Activated T-cell treated with anti-CD3 and anti-CD28 coated beads for 1 hour (primary cell): ENCODE measurements at places on chromosomes 2 and 18.

DNA sequence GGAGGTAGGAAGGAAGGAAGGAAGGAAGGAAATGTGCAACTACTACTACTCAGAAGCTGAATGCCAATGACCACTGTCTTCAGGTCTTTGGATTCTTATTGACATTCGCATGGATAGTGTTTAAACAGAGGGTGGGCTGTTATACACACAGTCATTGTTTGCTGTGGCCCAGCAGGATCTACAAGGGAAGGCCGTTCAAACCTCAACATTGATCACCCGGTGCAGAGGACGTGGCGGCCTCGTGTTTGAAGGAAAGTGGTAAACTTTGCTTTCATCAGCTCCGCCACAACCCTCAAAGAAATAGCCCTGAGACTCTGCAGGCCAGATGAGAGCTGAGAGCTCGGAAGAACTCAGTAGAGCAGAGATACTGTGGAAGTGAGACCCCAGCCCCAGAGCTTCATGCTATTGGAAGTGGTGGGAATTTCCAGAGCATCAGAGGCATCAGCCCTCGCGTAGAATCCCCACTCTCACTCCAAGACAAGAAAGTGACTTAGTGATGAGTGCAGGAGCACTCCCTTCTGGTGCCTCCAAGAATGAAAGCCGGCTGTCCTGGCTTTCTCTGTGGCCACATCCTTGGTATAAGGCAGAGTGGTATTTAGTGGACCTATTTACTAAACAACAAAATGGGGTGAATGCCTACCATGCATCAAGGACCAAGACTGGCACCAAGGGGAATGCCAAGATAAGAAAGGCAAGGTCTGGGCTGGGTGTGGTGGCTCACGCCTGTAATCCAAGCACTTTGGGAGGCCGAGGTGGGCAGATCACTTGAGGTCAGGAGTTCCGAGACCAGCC is 10.1 kb upstream of the ROCK2 start:
- DNase-seq: no peak

DNA sequence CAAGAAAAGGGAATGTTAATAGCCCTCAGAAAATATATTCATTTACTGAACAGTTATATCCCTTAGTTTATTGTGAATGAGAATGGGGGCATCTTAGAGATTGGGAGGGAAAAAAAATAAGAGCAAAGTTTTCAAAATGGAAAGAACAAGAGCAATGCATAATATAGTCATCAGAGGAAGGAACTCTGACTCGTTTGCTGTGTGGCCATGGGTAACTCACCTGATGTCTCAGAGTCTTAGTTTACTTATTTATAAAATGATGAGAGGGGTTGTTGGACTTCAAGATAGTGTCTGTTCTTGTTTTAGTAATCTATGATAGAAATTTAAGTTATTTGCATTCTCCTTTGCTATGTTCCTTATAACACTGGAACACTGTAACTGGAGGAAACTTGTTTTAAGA is 70.7 kb downstream of the EML4 start:
- DNase-seq: no peak

GRCh38 chr2:220704810-220705209 is 867.3 kb downstream of the EPHA4 start:
- DNase-seq: no peak

- no peak for DNase-seq
Observed at GRCh38 chr18:36017232-36017631, 44.8 kb downstream of the RMP24 start.

DNA sequence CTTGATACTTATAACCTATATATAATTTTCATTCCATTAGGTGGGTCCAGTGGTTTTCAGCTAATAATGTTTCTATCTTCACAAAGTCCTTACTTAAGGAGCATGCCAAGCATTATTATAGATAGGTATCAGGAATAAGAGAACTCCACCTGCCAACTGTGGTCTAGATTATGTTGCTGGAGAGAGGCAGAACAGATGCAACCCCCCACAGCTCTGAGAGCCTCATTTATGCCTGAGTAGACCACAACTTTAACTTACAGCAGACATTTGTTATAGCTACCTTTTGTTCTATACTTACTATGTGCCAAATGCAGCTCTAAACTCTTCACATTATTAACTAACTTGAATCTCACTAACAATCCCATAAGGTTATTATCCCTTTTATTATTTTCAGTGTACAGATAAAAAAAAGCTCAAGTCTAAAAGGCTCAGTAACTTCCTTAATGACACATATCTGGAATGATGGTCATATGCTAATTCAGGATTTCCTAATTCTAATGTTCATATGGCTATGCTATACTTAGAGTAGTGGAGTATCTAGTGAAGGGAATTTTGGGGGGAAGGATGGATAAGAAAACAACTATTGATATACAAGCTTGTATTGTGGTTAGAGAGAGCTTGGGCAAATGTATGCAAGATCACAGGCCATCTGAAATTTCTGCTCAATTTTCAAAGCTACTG is 119.1 kb upstream of the RND3 start:
- DNase-seq: no peak

- no peak for DNase-seq
Observed at GRCh38 chr2:48319863-48320262, 210.1 kb upstream of the STON1 start.

DNA sequence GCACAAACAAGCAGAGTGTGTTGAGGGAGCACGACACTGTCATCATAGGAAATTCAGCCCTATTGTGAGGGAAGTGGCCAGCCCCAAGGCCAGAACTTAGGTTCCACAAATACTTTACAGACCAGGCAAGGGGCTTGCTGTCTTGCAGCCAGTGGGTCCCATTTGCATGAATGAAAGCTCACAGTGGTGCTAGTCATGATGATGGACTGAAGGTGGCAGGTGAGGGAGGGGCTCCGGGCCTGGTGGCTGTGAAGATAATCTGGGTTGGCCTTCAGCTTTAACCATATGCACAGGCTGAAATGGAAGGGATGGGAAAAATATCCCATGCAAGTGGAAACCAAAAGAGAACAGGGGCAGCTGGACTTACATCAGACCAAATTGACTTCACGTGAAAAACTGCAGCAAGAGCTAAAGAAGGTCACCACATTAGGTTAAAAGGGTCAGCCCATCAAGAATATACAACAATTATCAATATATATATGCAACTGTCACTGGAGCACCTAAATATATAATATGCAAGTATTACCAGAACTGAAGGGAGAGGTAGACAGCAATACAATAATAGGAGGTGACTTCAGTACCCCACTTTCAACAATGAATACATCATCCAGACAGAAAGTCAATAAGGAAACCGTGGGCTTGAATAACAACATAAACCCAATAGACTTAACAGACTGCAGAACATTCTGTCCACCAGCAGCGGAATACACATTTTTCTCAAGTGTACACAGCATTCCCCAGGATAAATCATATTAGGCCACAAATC is 39.6 kb downstream of the DCDC2C start:
- no peak for DNase-seq

DNA sequence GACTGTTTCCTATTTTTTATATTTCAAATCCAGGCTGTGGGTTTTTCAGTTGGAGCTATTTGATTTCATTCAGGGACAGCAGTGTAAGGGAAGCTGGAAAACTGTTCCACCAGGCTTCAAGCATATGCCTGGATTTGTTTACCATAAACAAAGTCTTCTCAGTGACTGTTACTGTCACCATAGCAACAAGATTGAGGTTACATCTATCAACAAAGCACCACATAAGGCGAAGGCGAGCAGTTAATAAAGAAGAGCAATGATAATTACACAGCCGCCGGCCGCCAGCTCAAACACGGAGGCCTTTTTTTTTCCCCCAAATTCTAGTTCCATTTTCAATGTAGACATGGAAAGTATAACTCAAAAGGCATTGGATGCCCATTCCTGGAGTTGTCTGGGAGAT is 553.7 kb upstream of the SYT4 start:
- DNase-seq: no peak

GRCh38 chr2:1544478-1545069 is 131.3 kb downstream of the TPO start:
- DNase-seq: no peak

- DNase-seq: no peak
Observed at GRCh38 chr2:175366815-175367214, 185.3 kb upstream of the ATP5MC3 start.

GRCh38 chr18:63220903-63221302 is 98.7 kb downstream of the BCL2 start:
- DNase-seq: no peak

DNA sequence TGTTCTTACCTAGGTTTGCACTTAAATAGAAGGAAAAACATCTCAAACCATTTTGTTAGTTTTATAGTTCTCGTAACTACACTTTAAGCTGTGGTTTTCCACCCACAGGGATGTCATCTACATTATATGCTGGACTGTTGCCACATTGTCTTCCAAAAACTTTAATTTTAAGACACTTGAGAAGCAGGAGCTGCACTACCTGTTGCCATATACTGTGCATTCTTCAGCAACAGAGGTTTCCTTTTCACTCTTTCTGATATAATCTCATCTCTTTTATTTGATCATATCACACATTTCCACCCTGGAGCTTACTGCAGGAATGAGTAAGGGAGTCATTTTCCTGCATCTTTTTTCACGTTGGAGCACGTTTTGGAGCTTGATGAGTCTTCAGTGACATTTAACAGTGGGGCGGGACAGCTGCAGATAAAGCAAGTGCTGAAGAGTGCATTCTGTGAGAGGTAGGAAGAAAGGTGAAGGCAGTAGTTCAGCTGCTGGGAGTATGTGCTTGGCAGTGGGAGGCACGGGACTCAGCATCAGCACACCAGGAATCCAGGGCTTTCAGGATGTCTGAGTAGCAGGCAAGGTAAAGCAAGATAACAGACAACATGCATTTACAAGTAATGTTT is 3.8 kb downstream of the LIMS1 start:
- no peak for DNase-seq

- DNase-seq: no peak
Observed at GRCh38 chr2:47309952-47310800, 92.8 kb upstream of the MSH2 start.

DNA sequence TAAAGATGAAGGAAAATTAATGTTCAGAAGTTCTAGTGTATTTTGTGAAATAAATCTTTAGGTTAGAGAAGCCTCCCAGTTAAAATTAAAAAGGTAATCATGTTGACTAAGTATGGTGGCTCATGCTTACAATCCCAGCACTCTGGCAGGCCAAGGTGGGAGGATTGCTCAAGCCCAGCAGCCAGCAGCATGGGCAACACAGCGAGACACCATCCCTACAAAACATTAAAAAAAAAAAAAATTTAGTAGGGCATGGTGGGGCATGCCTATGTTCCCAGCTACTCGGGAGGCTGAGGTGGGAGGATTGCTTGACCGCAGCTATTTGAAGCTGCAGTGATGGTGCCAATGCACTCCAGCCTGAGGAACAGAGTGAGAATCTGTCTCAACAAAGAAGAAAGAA is 17.9 kb downstream of the XPO1 start:
- no peak for DNase-seq

DNA sequence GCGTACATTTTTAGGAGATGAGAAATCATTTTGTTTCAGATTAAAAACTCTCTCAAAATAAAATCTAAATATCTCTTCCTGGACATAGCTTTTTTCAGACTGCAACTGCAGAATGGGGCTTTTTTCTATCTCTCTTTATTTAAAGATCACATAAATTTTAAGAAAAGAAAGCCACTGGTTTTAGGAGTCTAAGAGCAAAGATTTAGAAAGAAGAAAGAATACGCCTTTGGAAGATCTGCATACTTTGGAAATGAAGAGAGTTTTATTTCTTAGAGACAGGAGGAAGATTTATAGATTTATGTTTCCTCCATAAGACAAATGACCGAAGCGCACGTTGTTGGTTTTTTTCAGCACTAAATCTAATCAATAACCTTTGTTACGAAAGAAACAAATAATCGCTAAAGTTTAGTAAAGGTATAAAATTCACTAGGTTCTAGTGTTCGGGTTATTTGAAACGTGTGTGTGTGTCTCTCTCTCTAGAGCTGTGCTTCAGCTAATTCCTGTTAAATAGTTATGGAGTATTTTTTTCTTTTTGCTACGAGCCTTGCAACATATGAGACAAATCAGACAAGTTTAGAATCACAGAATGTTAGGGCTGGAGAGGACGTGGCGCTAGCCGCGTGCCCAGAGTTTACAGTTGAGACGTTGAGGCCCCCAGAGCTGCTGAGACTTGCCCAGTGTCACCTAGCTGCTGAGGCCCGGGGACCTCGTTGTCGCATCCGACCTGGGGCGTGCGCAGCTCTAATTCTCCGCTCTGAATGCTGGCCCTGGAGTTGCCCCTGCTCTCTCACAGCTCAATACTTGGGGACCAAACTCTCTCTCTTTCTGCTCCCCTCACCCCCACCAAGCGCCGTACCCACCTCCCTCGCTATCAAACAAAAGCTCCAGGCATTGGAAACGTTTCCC is 69.9 kb downstream of the CTAGE1 start:
- DNase-seq: no peak

- DNase-seq: no peak
Observed at GRCh38 chr2:1650085-1650872, 94.0 kb downstream of the PXDN start.

DNA sequence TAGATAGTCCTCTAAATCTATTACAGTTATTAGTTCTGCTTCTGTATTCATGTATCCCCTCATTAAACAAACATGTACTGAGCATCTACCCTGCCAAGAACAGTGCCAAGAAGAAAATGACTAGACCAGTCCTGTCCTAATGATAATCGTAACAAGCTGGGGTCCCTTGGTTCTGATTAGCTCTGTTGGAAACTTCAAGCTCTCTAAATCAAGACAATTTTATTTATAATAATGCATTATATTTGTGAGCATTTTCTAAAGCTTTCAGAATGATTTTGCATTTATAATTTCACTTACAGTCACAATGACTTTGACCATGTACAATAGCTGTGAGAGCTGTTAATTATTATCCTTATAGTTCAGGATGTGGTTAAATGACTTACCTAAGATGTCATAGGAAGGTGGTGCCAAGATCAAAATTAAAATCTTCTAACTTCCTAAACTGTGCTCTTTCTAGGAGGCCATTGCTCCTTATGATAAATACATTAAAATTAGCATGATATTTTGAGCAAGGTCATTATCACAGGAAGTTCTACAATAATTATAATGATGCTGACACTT is 336.5 kb upstream of the SLC39A10 start:
- no peak for DNase-seq

DNA sequence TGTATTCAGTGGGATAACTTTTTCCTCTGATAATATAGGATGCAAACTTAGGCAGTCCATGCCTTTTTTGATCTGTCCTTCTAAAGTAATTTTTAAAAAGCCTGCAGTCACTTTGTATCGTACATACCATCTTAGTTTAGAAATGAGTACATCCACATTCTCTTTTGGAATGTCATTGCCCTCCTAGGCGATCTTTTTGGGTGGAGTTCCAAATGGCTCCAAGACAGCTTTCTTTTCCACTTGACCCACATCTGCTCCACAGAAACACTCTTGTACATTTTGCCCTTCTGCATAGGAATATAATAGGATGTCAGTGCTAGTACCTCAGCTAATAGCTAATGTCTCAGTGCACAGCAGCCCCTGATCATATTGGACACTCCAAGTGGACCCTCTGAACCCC is 21.8 kb upstream of the HTR2B start:
- DNase-seq: no peak
